ENCODE measurements at places on chromosomes 7 and 10. TPM values are rescaled to one million over a fixed set of nuclear protein-coding genes. Genes with fewer than 3 reads are reported as not detected.

DNA sequence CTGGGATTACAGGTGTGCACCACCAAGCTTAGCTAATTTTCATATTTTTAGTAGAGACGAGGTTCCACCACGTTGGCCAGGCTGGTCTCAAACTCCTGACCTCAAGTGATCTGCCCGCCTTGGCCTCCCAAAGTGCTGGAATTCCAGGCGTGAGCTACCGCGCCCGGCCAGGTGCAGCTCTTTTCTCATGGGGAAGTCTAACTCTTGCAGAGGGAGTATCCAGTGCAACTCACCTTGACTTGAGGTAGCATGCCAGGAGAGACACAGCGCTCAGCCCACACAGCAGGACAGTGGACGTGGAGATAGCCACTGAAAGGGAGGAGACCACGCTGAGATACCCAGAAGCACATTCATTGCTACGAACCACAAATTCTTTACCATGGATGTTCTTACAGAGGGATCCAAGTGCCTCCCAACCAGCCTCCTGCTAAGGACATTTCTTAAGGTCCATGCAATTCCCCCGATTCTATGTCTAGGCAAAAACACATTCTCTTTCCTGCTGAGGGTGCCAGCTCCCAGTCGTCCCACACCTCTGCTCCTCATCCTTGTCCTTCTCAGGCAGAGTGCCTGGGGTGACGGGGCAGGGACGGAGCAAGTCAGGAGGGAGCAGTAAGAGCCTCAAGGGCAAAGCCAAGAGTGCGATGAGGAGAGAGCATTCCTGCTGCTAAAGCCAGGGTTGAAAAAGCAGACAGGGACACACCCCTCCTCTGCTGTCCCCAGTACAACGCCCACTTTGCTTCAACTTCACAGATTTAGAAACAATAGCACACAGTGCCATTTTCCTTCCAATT lies 21.0 kb downstream of the IL15RA start:
- DNase-seq = no peak
- no peak overlapping the region for H3K27ac ChIP-seq
- H3K36me3 ChIP-seq = no peaks in the 10 kb centered on the region
- H3K27me3 ChIP-seq = no peaks in the 10 kb centered on the region
- no peak overlapping the region for H3K4me3 ChIP-seq

DNA sequence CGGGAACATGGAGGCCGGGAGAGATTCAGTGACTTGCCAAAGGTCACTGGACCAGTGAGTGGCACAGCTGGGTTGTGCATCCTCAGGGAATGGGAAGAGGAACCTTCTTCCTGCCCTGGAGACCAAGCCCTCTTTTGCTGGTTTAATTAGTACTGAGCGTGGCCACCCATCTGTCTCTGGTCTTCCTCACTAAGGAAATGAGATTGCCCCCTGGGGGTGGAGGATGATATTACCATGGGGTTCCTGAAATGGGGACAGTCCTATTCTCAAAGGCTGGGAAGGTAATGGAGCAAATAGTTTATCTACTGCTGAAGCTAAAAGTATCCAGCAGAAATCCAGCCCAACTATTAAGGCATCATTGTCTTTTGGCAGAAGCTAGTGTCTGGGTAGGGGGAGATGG lies 98.6 kb upstream of the FGFR2 start:
- no peaks in the 10 kb centered on the region for H3K36me3 ChIP-seq
- H3K4me3 ChIP-seq = no peak overlapping the region
- DNase-seq = no peak
- H3K27ac ChIP-seq = no peak overlapping the region
- no peaks in the 10 kb centered on the region for H3K27me3 ChIP-seq

DNA sequence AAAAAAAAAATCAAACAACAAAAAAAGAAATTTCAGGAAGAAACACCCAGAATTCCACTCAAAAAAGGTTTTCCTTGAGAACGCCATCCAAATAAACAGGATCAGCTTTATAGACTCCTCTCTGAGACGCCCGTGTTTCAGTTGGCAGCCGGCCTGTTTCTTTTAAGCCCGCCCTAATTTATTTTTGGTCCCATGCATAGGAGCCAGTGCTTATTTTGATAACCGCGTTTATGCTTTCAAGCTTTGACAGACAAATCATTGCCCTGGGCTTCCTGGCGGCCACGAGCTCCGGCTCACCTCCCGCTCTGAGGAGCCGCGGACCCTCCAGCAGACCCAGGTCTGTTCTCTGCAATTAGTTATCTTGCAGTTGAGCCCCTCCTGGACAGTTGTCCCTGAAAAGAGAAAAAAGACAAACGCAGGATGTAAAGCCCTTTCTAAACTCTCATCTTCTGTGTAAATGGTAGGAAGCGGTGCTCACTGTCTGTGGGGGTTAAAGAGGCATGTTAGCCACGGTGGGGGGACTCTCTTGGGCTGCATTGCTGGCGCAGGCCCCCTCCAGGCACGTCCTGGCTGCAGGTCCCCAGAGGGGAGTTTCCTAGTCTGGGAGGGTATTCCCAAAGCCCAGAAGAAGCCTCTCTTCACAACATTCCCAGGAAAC lies 22.2 kb upstream of the UNCX start:
- no peak overlapping the region for H3K4me3 ChIP-seq
- no peak overlapping the region for H3K27ac ChIP-seq
- no peaks in the 10 kb centered on the region for H3K27me3 ChIP-seq

- H3K4me3 ChIP-seq = no peak overlapping the region
- peaks cover 13% of the 10 kb centered on the region for H3K4me1 ChIP-seq
- no peaks in the 10 kb centered on the region for H3K27me3 ChIP-seq
- no peaks in the 10 kb centered on the region for H3K36me3 ChIP-seq
Measured at GRCh38 chr10:132463333-132464255, 66.6 kb downstream of the PWWP2B start.

- H3K27ac ChIP-seq = no peak overlapping the region
- no peaks in the 10 kb centered on the region for H3K4me1 ChIP-seq
- DNase-seq = no peak
- no peak overlapping the region for H3K4me3 ChIP-seq
- no peaks in the 10 kb centered on the region for H3K36me3 ChIP-seq
- no peaks in the 10 kb centered on the region for H3K27me3 ChIP-seq
Measured at GRCh38 chr10:109430799-109431198, 492.5 kb downstream of the XPNPEP1 start.

DNA sequence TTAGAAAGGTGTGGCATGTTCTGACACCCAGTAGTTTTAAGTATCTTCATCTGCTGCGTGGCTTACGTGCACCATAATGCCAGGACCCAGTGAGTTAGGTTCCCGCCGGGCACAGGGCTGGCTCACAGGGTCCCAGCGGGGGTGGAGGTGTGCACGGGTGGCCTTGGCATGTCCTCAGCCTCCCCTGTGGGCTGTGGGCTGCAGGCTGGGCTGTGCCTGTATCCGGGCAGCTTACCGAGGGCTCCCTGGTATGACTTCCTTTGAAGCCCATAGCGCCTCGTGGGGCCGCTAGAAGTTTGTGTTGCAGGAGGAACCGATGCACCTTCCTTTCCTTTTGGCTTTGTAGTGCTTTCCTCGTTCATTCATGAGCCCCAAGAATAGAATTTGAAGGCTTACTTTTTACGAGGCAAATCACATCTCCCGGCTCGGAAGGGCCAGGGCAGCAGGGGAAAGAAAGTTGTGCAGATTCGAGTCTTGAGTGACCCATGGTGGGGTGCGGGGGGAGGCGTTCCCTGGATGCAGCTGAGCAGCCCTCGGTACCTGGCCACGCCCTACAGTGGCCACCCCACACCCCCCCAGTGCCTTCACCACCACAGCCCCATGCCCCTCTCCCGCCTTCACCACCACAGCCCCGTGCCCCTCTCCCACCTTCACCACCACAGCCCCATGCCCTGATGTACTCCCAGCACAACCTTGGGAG lies 113.2 kb downstream of the WDR37 start:
- H3K27ac ChIP-seq = no peak overlapping the region
- H3K4me3 ChIP-seq = no peak overlapping the region
- no peak for DNase-seq

Gene COL13A1
- 0.94 TPM for total RNA-seq

Gene GSTO2
- 13.8 TPM for total RNA-seq

Gene SUGCT
- 1.6 TPM for total RNA-seq
